Foreskin keratinocyte (primary cell): ENCODE measurements at places on chromosomes 11 and 22. TPM values are rescaled to one million over a fixed set of nuclear protein-coding genes. Genes with fewer than 3 reads are reported as not detected.

Gene VPREB1
- polyA plus RNA-seq, result not detected in 2 replicates

Gene LDHAL6A
- not detected in 2 replicates for polyA plus RNA-seq

Gene RFPL1
- polyA plus RNA-seq, result not detected in 2 replicates

Gene NAALADL1
- polyA plus RNA-seq, result 6.4 and 12.7 TPM in 2 replicates

Gene FREY1
- polyA plus RNA-seq, result 0.11 TPM in 2 replicates

Gene TUB
- 0.48 and 0.70 TPM in 2 replicates for polyA plus RNA-seq

Gene MYBPC3
- polyA plus RNA-seq, result not detected in 2 replicates

GRCh38 chr11:118233377-118233776, 8.6 kb upstream of the JAML start:
- DNase-seq, result no peak

GRCh38 chr11:128171506-128171905, 415.9 kb downstream of the ETS1 start:
- peak; percentile 37 for DNase-seq

- DNase-seq, result no peak
These were observed 1.9 kb downstream of the LIF start for GRCh38 chr22:30244641-30245040.

- no peak for DNase-seq
These were observed 29.9 kb downstream of the TRPC6 start for GRCh38 chr11:101553891-101554292.

GRCh38 chr11:67699521-67699920, 25.1 kb upstream of the ALDH3B2 start:
- peak; percentile 45 for DNase-seq

GRCh38 chr11:15795378-15795777, 561.0 kb downstream of the SOX6 start:
- no peak for DNase-seq

DNA sequence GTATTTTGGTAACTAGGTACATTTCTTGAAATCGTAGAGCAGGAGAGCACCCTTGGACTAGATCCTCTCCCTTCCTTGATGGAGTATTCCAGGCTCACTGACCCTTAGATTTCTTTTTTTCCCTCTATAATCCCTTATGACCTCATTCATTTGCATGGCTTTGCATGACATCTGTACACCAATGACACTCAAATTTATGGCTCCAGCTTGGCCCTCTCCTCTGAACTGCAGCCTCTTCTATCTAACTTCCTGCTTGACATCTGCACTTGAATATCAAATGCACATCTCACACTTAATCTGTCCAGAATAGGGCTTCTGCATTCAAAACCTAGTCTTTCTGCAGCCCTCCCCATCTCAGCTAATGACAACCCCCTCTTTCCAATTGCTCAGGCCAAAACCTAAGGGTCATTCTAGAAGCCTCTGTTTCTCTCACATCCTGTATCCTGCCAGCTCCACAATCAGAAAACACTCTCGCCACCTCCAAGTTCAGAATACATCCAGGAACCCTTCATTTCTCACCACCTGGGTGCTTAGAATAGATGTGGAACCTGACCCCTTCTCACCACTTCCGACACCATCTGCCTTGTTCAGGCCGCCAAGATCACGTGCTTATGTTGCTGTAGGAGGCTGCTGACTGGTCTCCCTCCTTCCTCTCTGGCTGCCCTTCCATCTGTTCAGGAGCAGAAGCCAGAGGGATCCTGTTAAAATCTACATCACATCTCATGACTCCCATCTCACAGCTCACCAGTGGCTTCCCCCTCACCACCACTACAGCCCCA, 138.9 kb upstream of the MTNR1B start:
- no peak for DNase-seq

GRCh38 chr11:11884351-11884750, 42.6 kb downstream of the USP47 start:
- DNase-seq, result no peak

- no peak for DNase-seq
These were observed 5.3 kb upstream of the GNAZ start for GRCh38 chr22:23065069-23065451.

DNA sequence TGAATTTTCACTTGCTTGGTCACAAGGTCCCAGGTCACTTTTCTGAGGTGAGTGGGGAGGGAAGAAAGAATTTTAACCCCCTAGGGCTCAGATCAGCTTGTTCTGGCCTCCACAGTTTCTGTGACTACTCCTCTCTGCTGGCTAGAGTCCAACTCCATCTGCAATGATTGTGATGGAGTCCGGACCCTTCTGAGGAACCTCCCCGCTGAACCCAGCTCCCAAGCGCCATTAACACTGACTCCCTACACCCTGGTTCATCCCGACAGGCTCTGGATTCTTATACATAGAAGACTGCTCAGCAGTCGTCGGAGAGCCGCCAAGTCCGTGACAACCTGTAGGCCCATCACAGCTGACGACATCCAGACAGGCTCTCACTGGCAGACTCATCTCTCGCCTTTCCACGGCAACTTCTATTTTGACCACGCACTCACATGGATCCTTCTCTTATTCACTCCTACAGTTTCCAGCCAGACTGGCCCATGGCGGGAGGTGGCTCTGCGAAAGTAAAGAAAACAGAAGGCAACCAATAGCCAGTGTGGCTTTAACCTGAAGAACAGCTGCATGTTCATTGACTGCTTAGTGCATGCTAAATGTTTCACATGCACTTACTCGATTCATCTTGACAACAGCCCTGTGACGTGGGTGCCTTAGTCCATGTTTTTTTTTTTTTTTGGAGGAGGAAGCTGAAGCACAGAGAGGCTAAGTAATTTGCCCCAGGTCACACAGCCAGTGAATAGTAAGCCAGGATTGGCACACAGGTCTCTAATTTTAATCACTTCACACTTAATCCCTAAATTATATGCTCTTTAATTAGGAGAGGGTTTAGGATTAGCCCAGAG, 68.0 kb upstream of the PRDM11 start:
- no peak for DNase-seq

DNA sequence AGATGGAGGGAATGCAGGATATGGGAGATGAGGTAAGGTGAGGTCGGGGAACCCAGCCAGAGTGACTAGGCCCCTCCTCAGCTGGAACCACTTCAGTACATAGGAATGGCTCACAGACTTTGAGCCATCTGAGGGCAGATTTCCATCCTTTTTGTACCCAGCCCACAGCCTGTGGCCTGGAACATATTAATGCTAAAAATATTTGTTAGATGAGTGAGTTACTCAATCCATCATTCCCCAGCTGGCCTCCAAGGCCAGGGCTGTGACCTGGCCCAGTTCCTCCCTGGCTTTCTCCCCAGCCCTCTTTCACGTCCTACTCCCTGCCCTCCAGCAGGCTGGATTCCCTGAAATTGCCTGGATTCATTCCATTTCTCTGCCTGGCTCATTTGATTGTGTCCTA, 57.2 kb upstream of the PRDM11 start:
- peak; percentile 88 for DNase-seq

GRCh38 chr11:2914455-2915195, 14.6 kb downstream of the PHLDA2 start:
- no peak for DNase-seq

DNA sequence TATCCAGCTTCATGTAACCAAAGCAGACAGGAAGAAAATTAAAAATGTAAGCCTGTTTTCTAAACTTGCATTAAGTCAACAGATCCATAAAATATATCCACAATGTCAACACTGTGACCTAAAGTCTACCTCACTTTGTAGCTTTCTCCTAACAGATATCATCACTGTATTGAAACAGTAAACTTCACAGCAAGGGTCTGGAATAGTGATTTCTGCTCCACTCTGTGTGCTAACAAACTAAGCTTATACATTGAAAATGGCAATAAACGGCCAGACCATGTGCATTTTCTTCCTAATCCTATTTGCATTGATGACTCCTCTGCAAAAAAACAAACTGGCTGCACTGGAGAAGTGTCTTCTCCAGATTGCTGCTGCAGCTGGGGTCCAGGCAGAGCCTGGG, 26.8 kb downstream of the CADM1 start:
- no peak for DNase-seq

- no peak for DNase-seq
These were observed 538.5 kb downstream of the INSC start for GRCh38 chr11:15653191-15653710.

- no peak for DNase-seq
These were observed 9.7 kb downstream of the INCENP start for GRCh38 chr11:62133328-62134065.

DNA sequence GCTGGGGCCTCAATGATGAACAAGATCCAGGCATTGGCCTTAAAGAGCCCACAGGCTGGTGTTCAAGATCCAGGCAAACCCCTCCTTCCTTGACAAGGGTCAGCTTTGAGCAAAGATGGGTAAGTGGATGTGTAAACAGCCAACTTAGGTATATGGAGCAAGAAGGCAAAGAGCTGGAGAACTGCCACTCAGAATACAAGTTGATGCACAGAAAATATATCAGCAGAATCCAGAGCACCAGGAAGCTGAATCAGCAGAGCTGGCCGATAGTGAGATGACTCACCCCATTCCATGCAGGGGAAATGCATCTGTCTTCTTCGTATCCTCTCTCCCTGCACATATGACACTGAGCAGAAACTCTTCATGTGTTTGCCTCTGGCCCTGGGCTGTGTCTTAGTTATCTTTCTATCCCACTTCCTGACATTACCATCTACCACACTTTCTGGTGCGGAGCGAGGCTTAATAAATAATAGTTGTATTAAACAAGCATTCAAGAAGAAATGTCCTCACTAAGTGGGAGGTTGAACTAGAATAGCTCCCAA, 57.8 kb downstream of the ENDOD1 start:
- DNase-seq, result peak; percentile 90

- no peak for DNase-seq
These were observed 321.1 kb downstream of the TENM4 start for GRCh38 chr11:79119491-79120284.

DNA sequence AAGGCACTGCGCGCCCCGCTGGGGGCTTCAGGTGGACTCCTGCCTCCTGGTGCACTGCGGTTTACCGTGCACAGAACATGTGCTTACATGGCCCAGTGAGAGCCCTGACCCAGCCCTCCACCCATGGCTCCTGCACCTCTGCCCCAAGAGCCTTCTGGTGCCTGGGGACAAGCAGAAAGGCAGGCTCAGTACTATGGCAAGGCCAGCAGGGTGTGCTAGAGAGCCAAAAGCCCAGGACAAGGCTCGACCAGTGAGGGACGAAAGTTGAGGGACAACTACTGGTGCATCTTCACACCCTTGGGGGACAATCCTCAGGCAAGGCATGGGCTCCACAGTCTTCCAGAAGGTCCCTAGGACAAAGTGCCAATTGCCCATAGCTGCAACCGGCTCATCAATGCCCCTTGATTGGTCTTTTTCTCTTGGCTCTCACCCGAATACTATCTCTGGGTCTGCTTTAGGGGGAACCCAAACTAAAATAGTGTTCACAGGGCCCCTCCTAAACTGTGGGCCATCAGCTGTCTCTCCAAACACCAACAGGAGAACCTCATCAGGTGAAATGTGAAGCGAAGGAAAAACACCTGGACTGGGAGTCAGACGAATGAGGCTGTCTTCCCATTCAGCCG, 13.5 kb downstream of the PGA5 start:
- no peak for DNase-seq
